Activated T-cell treated with anti-CD3 and anti-CD28 coated beads, Interleukin-2, amount 50 U/mL, for 24 hours (primary cell): ENCODE measurements at places on chromosomes 16 and 17.

- no peak for DNase-seq
Measured at GRCh38 chr16:58863042-58863441, 128.9 kb upstream of the GOT2 start.

GRCh38 chr17:66975614-66976378 lies 11.3 kb downstream of the CACNG4 start:
- DNase-seq, result no peak

DNA sequence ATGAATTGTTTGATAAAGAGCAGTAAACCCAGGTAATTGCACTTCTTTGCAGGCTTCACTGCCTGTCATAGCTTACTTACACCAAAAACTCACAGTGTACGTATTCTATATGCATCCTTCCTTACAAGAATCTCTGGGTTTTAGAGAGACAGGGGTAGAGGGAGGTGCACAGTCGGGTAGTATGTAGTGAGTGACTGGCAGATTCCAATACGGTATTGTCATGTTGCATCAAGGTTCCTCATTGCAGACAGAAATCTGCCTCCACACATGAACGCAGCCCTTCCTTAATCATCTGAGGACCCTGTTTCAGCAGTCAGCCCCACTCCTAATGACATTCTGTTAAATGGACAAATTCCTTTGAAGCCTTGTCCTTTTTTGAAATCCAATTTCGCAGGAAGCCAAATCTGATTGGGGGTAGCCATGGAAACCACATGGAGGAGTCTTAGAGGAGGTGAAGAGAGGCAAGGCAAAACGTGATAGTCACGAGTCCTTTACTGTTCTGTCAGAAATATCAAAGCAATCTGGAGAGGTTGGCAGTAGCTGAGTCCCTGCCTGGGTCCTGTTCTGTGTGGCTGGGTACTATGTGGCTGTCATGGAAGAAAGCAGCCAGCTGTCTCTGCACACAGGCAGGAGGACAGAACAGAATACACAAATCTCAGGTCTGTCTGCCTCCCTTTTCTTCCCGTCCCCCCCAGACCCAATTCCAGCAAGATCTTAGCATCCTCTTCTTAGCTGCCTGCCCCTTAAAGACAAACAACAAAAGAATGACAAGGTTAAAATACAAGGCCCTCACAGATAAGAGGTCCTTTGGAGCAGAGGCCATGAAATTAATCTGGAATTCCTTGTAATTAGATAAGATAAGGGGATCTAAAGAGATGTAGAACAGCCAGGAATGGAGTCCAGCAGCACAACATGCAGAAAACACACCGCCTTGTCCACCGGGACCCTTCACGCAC lies 3.1 kb upstream of the SKAP1 start:
- no peak for DNase-seq

DNA sequence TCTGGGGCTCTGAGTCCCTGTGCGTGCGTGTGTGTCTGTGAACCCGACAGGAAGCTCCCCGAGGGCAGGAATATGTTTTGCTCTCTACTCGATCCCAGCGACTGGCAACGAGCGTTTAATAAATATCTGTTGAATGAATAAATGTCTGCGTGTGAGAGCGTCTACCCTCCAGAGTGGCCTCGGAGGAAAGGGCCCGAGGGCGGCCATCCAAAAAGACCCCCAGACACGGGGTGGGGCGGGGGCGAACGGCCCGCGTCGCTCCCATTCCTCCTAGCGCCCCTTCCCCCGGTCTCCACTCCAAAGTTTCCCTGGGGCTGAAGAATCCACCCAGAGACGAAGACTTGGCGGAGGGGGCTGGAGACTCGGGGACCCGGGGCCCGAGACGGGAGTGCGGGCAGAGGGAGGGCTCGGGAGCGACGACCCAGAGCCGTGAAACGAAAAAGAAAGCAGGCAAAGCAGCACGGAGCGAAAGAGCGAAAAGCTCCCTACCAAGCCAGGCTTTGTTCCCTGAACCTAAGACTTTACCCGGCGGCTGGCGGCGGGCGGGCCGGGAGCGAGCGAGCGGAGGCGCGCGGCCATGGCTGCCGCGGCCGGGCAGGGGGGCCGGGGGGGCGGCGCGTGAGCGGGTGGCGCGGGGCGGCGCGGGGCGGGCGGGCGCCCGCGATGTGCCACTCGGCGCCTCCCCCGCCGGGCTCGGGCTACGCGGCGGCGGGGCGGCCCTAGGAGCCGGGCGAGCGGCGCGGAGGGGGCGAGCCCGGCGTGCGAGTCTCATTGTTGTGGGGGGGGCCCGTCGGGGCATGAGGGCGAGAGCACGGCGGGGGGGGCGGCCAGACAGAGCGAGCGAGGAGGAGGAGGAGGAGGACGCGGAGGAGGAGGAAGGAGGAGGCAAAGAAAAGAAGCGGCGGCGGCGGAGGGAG lies at the start of gene MLLT6:
MLLT6 (plus strand) TSS at position 668 of the 917 bp plus-strand sequence. CDS start 360 bp downstream, outside the sequence.
- peak; percentile 82 for DNase-seq

DNA sequence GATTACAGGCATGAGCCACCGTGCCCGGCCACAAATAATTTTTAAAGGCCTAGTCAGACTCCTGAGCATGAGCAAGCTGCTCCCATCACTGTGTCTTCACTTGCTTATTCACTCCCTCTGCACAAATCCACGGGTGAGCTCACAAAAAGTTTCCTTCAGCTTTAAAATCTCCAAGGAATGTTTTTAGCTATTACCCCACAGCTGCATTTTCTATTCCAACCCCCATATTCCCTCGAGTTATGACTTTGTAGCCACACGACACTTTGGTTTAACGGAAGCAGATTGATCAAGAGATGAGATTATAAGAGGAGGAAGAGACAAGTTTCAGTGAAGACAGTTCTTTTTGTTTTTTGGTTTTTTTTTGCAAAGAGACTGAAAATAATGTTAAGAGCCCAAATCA lies 49.1 kb upstream of the SLC25A19 start:
- DNase-seq, result no peak

GRCh38 chr17:42453439-42453838 lies 5.2 kb upstream of the ATP6V0A1 start:
- DNase-seq, result no peak

GRCh38 chr16:970766-971581 lies at the start of gene LMF1:
LMF1 (minus strand) TSS chr16:970984; CDS start chr16:970980, 4 bp downstream.
- DNase-seq, result peak; percentile 98
